ENCODE measurements at places on chromosomes 4 and X.

- DNase-seq, result no peak
These were observed 12.7 kb upstream of the CD40LG start for GRCh38 chrX:136635235-136635634.

GRCh38 chr4:166816890-166817289, 417.4 kb downstream of the SPOCK3 start:
- DNase-seq, result peak; percentile 1

- peak; percentile 60 for DNase-seq
These were observed 33.2 kb upstream of the BMP15 start for GRCh38 chrX:50877310-50877709.

- DNase-seq, result no peak
These were observed 43.4 kb upstream of the SMAD1 start for GRCh38 chr4:145438298-145438697.

DNA sequence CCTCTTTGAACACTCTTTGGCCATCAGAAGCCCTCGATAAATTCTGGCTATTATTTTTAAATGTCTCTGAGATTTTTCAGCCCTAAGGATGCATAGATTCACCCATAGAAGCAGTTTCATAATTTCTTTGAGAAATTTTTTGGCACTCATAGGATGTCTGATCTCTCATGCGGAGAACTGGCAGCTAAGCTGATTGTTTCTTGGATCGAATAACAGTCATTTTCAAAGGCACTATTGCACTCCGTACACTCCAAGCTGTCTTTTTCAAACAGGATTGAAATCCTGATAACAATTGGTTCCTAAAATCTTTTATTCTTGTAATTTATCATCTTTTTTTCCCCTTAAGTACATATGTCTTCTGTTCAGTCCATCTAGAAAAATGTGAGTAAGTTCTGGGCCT, 411.9 kb downstream of the SPOCK3 start:
- DNase-seq, result no peak

- no peak for DNase-seq
These were observed 105.6 kb downstream of the APOOL start for GRCh38 chrX:85109235-85109634.

GRCh38 chrX:82961129-82961528, 547.0 kb upstream of the POU3F4 start:
- no peak for DNase-seq

- no peak for DNase-seq
These were observed 18.5 kb downstream of the NELFA start for GRCh38 chr4:1990348-1990645.

DNA sequence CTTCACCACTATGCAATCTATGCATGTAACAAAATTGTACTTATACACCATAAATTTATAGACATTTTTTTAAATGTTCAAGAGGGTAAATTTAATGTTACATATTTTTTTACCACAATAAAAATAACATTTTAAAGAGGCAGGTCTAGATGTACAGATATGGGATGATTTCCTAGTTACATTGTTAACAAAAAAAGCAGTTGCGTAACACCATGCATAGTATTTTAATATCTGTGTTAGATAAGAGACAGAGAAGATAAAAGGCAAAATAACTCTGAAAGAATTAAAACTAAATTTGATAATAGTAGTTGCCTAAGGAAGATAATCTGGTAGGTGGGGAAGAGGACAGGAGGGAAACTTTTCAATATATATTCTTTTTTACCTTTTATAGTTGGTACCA, 9.1 kb upstream of the ATRX start:
- DNase-seq, result no peak

DNA sequence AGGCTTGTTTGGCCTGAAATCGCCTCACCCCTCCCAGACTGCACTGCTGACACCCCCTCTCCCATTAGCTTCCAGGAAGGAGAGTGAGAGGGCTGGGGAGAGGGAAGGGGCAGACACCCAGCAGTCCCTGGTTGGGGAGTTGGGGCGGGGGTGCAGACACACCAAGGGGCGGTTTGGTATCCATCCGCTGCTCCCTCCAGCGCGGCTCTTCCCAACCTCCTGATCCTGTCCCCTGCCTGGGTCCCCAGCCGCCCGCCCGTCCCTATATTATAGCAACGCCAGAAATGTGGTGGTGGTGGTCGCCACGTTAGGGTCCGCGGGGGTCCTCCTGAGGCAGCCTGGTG, 24.9 kb downstream of the GPRASP3 start:
- no peak for DNase-seq

DNA sequence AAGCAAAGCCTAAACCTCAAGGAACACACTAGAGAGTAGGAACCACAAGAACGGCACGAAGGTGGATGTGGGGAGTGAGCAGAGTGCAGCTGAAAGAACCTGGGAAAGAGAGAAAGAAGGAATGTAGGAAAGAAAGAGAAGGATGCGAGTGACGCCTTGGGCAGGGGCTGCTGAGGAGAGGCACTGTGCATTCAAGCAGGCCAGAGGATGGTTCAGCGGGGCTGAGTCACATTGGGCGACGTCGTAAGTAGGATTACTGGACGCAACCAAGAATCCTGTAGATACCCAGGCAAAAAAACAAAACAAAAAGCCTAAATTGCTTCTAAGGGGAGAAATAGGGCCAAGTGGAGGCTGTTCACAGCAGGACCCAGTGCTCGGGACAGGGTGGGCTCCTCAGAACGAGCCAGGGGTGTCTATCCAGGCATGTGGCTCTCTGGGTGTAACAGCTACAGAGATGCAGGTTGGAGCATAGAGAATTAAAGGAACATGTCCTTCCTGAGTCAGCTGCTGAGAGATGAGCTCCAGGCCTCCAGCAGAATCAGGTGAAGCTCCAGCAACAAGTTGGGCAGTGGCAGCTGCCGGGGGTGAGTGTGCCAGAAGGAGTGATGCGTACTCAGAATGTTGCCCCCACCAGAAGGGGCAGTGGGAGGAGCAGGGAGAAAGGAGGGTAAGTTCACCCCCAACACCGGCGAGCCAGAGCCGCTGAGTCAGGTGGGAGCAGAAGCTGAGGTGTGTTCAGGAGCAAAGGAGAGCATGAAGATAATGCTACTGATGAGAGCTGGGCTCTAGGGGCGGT, 38.6 kb downstream of the NELFA start:
- no peak for DNase-seq

- DNase-seq, result peak; percentile 65
These were observed 68.0 kb downstream of the NOCT start for GRCh38 chr4:139083607-139083955.

DNA sequence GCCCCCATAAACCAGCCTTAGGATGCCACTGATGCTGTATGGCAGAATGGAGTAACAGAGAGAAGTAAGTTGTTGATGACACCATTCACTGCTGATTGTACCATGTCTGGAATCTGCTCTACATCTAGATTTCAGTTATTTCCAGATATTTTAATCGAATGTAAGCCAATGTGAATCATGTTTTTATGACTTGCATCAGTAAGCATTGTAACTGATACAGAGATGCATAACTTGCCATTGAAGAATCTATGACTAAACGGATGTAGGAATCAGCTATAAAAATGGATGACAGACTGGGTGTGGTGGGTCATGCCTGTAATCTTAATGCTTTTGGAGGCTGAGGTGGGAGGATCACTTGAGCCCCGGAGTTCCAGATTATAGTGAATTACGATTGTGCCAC, 161.0 kb upstream of the GATB start:
- DNase-seq, result peak; percentile 39
